Mesothelial cell of epicardium (in vitro differentiated cells): ENCODE measurements at places on chromosomes 4 and X. TPM values are rescaled to one million over a fixed set of nuclear protein-coding genes. Genes with fewer than 3 reads are reported as not detected.

RS1 gene
- not detected in 3 replicates for total RNA-seq

PHEX gene
- 0.70 to 1.2 TPM (median 0.96 TPM) in 3 replicates for total RNA-seq

SSX1 gene
- not detected in 3 replicates for total RNA-seq

EPGN gene
- 7.8 to 8.3 TPM (median 8.0 TPM) in 3 replicates for total RNA-seq

SLC16A2 gene
- total RNA-seq: 14.8 to 15.2 TPM (median 15.0 TPM) in 3 replicates

DCAF12L1 gene
- 0.07 to 0.22 TPM (median 0.11 TPM) in 3 replicates for total RNA-seq

DNA sequence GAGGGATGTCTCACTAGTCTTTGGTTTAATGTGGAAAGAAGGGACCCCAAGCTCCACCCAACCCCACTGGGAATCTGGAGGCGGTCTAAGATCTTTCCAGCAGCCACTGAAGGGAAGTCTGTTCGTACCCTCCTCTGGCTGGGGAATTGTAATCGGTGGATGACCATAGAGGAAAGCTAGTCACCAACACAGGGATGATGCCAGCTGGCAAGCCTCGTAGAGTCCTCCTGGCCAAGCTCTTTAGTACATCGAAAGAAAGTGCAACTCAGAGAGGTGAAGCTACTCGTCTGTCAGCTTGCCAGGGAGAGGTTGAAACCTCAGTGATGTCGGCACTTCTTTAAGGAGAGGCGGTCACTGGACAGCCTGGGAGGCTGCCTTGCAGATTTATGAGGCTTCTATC, 58.7 kb downstream of the MAMLD1 start:
- DNase-seq: no peak

GRCh38 chr4:100889898-100890297, 372.1 kb upstream of the EMCN start:
- no peak for DNase-seq

DNA sequence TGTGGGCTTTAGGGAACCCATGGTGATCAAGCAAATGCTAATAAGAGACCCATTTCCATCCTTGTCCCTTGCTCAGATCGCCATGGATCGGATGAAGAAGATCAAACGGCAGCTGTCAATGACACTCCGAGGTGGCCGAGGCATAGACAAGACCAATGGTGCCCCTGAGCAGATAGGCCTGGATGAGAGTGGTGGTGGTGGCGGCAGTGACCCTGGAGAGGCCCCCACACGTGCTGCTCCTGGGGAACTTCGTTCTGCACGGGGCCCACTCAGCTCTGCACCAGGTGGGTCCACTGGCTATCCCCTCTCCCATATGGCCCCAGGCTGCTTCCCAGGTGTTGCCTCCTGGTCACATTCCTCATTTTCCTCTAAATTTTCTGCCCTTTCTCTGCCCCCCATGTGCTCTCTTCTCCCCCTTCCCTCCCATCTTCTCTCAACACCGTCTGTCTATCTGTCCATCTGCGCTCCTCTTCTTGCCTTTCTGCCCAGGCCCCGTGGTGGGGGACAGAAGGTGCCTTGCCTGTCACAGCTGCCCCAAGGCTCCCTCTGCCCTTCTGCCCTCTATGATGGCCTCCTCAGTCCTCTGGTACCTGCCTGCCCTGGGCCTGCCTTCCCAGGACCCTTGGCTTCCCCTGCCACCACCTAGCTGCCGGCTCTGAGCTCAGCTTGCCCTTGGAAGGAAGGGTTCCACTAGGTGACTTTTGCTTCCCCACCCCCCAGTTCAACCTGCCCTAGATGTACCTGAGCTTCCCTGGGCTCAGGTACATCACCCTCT, 5.2 kb downstream of the CDK16 start:
- no peak for DNase-seq

DNA sequence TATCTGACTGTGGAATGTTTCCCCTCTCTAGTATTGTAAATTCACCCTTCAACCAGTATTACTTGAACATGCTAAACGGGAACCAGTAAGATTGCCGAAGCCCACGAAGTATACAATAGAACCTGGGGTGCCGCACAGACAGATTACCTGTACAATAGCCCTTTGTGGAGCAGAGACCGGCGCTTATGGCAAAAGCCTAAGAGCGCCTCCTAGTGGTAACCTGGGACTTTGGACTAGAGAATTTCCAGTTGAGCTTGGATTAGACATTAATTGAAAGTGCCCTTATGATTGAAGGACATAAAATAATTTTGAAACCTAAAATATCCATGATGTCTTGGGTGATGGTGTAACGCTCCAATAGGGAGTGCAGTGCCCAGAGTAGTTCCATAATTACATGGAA, 14.1 kb downstream of the ZNF157 start:
- DNase-seq: peak; percentile 34

DNA sequence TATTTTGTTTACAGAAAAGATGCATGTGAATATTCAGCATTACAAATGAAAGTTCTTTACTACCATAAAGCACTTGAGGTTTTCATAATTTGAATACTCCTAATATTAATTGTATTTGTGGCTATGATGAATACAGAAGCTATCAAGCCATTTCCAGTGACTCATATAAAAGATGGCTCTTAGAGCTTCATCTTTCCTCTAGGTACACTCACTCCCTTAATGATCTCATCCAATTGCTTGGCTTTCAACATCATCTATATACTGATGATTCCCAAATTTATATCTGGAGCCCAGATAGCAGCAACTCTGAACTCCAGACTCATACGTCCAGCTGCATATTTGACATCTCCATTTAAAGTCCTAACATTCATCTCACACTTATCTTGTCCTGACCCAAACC, 183.4 kb upstream of the FAM241A start:
- no peak for DNase-seq

DNA sequence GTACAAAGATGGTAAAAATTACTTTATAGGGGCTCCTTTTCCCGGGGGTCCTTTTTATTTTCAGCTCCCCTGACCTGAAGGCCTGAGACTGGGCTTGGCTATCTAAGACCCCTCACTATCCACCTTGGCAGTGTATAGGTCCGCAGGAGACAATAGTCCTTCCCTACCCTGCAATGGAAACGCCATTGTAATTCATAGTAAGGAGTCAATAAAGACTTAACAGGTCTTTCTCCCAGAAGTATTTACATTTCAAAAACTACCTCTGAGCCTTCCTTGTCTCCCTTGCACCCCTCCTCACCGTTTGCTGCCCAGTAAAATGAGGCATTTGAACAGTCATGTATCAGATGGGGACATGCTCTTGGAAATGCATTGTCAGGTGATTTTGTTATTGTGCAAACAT, 401.2 kb upstream of the CNKSR2 start:
- no peak for DNase-seq

DNA sequence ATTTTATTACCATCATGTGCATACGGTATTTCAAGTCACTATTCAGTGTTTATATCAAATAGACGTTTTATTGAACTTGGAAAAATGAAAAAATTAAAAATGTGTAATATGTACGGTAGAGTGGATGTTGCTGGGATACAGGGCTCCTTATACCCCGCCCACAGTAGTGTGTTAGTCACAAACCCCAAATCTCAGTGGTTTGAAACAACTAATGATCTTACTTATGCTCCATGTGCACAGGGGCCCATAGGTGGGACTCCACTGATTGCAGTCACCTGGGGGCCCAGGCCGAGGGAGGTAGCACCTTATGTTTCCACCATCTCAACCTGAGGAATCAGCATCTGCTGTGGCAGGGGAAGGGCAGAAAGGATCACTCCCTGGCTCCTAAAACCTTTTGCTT, 18.1 kb downstream of the LSM6 start:
- no peak for DNase-seq

DNA sequence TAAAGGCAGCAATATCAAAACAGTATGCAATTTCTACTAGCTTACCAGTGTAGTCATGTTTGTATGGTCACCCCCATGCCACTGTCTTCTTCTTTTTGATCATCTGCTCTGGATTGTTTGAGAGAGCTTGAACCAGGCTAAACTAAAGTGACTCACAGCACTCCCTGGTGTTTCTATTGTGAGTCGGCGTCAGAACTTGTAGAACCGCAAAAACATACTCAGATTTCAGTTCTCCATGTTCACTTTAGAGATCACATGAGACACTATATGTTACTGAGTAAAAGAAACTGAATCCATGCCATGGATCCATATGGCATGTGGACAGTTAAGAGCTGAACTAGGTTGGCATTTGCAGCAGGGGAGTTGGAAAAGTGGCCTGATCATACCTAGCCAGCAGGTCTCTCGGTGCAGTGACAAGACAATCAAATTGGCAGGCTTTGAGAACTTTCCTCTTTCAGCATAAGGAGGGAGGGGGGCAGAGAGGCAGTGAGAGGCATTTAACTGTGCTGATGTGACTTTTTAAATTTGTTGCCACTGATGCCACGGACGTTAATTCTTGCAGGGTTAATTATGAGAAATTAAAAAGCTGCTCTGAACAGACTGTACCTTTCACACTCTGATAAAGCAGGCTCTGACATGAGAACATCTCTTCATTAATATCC, 88.4 kb downstream of the AFF2 start:
- no peak for DNase-seq

DNA sequence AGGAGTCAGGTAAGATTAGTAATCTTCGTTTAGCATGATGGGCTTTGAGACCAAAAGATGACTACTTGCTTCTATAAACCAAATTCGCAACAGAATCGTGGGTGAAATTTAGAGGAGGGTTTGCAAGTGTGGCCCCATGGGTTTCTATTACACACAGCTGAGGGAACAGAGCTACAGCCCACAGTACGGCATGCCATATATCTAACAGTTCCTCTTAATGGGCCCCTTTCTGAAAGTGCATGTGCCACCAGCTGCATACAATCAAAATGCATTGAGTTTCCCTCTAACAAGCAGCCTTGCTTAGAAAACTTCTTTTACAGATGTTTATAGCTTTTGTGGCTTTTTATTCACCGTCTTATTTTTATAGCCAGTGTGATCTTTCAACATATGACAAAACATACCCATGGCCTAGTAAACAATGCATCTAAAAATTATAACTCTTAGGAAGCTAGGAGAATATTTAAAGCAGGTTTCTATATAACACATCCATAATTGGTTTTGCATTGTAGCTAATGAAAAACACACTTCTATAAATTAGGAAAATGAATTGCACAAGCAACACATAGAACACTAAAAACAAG, 202.1 kb downstream of the PRDM5 start:
- DNase-seq: no peak

GRCh38 chr4:40515398-40516293, 114.0 kb downstream of the RBM47 start:
- DNase-seq: no peak

DNA sequence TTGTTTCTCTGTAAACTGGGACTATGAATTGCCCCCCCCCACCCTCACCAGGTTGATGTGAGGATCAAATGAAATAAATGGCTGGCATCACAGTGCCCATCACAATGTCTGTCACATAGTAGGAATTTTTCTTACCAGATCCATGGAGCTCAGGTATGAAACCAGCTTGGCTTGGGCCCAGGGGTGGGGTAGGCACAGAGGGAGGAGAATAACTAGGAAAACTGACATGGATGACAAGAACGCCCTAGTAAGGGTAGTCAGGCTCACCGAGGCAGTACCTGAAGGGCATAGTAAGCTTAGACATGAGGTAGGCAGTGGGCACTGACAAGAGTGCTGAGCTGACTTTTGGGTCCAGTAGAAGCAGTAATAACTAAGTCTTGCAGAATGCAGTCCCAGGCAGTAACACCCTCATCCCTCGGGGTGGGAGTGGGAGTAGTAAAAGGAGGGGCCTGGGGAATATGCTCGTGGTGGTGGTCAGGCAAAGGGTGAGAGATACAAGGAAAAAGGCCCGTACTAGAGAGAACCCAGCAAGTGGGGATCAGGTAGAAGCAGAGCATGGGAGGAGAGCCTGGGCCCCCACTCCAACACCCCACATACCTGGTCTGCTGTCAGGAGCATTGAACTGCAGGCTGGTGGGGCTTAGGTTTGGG, 155.9 kb upstream of the PJA1 start:
- DNase-seq: no peak

DNA sequence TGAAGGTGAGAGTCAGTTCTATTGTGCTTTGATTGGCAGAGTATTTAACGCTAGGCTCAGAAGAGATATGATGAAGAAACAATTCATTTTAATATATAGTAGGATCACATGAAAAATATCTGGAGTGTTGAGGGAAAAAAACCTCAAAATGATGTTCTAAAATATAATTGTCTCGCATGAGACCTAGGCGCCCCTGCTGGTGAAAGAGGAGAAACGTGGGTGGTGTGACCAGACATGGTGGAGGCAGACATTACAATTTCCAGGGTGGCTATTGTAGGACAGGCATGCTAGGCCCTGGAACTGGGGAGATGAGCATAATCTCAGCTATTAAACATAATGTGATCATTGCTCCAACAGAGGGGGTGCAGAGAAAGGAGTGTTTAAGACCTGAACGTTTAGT, 210.0 kb downstream of the HS3ST1 start:
- no peak for DNase-seq
